ENCODE measurements at places on chromosomes 6 and 20. TPM values are rescaled to one million over a fixed set of nuclear protein-coding genes. Genes with fewer than 3 reads are reported as not detected.

- no peak for DNase-seq
Observed at GRCh38 chr6:17251953-17252352, 29.2 kb upstream of the RBM24 start.

DNA sequence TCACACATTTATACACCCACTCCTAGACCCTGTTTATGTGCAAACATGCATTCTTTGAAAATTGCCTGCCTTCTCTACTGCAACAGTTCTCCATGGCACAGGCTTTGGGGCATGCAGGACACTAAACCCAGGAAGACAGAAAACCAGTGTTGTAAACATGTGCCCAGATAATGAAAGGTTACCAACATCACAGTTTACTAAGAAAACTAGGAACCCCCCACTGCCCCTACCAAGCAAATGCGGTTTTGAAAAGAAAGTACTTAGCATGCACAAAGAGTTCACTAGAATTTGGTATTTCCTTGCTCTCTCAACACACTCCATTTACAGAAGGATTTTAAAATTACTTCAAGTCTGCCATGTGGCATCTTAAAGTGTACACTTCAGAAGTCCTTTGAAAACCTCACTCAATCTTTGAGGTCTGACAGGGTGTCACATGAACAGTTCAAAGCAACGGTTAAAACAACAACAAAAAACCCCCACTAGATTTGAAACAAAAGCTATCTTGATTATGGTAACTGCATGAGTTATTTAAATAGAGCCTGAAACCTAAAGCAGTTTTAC is 245.0 kb downstream of the GMPR start:
- DNase-seq, result peak; percentile 85

DNA sequence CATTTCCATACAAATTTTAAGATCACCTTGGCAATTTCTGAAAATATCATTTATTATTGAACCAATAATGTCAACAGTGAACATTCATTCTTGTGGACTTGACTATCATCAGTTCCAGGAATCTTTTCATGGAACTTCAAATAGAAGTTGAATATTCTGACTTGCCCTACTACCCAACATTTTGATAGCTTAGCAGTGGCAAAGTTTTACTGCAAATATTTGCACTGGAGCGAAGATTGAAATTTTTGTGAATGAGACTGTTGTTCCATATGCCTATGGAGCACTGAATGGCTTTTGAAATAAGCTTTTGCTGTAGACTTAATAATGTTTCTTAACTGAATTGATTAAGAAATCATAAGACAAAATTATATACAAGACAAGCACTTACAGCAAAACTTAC is 23.6 kb downstream of the BEND6 start:
- no peak for DNase-seq

- DNase-seq, result no peak
Observed at GRCh38 chr6:53530346-53530745, 14.6 kb downstream of the GCLC start.

- no peak for DNase-seq
Observed at GRCh38 chr6:134525190-134525868, 207.4 kb upstream of the SGK1 start.

DNA sequence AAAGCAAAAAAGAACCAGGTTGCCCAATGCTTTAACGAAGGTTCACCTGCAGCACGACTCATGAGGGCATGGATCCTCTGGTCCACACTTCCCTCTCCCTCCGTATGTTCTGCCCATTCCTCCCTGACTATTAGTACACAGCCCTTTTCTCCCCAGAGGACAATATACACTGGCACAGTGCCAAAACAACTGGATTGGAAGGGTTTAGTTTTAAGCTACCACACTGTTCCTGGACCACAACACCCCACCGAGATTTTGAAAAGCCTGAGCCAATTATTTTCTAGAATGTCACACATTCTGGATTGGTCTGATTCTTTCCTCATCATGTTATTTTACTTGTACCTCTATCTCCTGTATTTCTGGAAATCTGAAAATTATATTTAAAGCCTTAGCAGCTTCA is 2.9 kb upstream of the AKAP7 start:
- no peak for DNase-seq

DNA sequence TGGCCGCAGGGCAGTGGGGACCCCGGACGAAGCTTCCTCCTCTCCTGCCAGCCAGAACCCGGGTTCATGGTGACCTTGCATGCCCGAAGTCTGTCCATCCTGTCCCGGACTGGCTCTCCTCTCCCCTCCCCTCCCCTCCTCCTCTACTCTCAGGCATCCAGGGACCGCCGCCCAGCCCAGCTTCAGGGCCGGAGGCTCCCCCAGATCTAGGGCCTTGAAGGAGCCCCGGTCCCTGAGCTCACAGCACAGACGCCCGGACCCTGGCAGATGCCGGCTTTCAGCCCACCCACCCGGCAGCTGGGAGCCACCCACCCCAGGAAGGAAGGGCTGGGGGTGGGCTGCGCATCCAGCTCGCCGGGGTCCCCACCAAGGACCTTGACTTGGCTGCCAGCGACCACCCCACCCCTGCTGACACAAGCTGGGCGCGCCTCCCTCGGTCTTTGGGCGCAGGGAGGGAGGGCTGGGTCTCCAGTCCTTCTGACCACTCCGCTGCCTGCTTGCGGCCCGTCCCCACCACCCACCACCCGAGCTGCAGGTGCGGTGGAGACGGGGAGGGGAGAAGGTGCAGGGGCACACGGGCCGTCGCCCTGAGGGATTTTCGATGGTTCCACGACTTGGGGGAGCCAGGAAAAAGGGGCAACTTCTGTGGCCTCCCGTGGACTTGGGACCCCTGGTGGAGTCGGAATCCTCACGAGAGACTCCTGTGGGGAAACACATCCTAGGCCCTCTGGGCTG is 5.8 kb upstream of the ABHD16B start:
- DNase-seq, result no peak

- no peak for DNase-seq
Observed at GRCh38 chr6:2862712-2863181, 21.1 kb upstream of the SERPINB1 start.

- no peak for DNase-seq
Observed at GRCh38 chr6:106178900-106179299, 92.8 kb downstream of the PRDM1 start.

GRCh38 chr6:37369321-37370201 is 15.8 kb downstream of the RNF8 start:
- DNase-seq, result no peak

SGK2 gene
- not detected for polyA plus RNA-seq

HSPA12B gene
- polyA plus RNA-seq, result 0.05 TPM

SLC24A3 gene
- not detected for polyA plus RNA-seq

CD24 gene
- polyA plus RNA-seq, result not detected

MAS1 gene
- polyA plus RNA-seq, result not detected

CTCFL gene
- not detected for polyA plus RNA-seq

All from naive thymus-derived CD8-positive, alpha-beta T cell (primary cell).